ENCODE measurements at places on chromosomes 7 and 10.

DNA sequence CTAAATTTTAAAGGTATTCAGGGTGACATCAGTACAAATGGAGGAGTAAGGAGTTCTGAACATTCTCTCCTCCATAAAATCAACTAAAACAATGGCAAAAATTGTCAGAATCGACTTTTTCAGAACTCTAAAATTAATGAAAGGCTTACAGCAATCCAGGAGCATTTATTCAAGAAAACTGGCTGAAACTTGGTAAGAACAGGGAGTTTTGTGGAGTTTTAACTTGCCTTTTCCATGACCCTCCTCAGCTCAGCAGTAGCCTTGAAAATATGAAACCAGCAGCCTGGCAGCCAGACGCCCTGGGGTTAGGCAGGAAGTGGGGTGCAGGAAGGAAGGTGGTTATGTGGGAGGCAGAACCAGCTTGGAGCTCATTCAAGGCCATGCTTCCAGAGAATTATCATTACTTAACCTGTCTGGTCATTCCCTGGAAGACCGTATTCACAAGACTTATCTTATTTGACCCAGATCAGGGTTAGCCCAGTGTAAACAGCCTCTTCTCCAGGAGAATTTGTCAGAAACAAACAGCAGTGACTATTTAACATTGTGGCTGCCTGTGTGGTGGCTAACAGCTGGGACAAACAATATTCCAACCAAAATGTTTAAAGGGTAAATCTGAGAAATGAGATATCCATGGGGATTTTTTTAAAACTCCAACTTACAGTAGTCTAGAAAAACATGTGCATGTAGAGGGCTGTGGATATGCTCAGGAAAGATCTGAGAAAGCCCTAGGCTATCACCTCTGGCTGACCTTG lies 75.7 kb upstream of the MACROH2A2 start:
- no peaks in the 10 kb centered on the region for H3K27me3 ChIP-seq
- no peak overlapping the region for H3K4me3 ChIP-seq
- DNase-seq = no peak
- no peaks in the 10 kb centered on the region for H3K36me3 ChIP-seq
- H3K4me1 ChIP-seq = no peaks in the 10 kb centered on the region
- no peak overlapping the region for H3K27ac ChIP-seq

DNA sequence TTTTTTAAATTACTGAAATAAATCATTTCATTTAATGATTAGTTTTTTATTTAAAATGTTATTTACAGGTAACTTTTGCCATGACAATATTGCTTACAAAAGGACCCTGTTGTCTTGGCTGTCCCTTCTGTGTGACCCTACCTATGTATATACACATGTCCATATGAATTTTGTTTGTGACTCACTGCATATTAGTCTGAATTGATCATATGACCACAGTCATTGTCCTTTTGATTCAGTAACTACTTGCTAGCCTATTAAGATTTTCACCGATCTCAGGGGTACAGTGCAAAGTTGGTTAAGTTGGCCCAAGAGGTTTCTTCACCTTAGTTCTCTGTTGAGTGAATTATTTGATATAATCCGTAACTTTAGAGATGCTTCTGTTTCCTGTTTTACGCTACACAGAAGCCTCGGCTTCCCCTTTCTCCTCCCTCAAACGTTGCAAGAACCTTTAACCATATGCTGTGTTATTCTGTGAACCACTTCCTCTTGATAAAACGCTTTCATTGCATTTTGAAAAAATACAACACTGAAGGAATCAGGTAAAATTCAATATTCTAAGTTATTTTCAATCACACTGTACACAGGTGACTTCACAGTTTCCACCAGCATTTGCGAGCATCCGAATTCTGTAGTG lies 43.9 kb downstream of the APBB1IP start:
- H3K27ac ChIP-seq = no peak overlapping the region
- DNase-seq = no peak
- no peaks in the 10 kb centered on the region for H3K27me3 ChIP-seq

GRCh38 chr7:28180364-28181147 lies at the start of gene JAZF1:
Gene JAZF1, minus strand, starts transcription at chr7:28180795.
- H3K27ac ChIP-seq = peak within 1 kb of the TSS; percentile 91
- peak within 1 kb of the TSS; percentile 77 for H3K4me3 ChIP-seq
- DNase-seq = peak; percentile 79
- H3K27me3 ChIP-seq = no peaks in the 10 kb centered on the region
- H3K36me3 ChIP-seq = no peaks in the 10 kb centered on the region

DNA sequence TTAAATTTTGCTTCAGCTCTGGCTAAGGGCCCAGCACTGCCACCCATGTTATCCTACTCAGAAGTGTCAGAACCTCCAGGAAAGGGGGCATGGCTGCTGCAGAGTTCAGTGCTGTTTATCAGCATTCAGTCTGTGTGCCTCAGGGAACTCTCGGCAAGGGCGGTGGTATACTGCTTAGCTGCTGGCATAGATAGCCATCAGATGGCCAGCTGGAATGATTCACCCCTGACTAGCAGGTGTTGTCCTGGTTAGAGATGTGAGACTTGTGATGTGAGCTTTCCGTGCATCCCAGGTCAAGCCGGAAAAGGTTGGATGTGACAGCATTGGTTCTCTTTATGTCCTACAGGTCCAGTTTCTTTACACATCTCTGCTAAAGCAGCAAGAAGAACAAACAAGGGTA lies 22.1 kb downstream of the CEP55 start:
- peaks cover 8% of the 10 kb centered on the region for H3K36me3 ChIP-seq
- H3K4me1 ChIP-seq = peaks cover 7% of the 10 kb centered on the region
- no peaks in the 10 kb centered on the region for H3K27me3 ChIP-seq
- no peak overlapping the region for H3K4me3 ChIP-seq
- no peak for DNase-seq

- DNase-seq = no peak
- peak overlapping the region; percentile 73 for H3K4me3 ChIP-seq
- H3K4me1 ChIP-seq = peaks cover 5% of the 10 kb centered on the region
- peak overlapping the region; percentile 95 for H3K27ac ChIP-seq
- no peaks in the 10 kb centered on the region for H3K27me3 ChIP-seq
These were observed 1.4 kb downstream of the HPS1 start for GRCh38 chr10:98445200-98445812.

DNA sequence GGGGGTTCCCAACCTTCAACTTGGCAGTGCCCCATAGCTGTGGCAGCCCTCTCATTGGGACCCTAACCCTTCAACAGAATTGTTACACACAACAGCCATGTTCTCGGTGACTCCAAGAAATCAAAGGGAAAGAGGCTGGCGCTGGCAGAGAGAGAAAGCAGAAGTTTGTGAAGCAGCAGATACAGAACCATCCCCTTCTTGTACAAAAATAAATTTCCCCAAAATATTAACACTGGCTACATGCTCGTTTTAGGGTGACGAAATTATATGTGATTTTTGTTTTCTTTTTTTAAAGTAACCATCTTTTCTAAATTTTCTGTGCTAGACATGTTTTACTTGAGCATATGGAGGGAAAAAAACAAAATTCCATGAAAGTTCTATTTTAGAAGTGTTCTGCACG lies 45.2 kb upstream of the SAMD8 start:
- H3K36me3 ChIP-seq = no peaks in the 10 kb centered on the region

- H3K4me1 ChIP-seq = peaks cover 3% of the 10 kb centered on the region
- no peak overlapping the region for H3K4me3 ChIP-seq
- no peaks in the 10 kb centered on the region for H3K36me3 ChIP-seq
- H3K27ac ChIP-seq = no peak overlapping the region
- DNase-seq = no peak
These were observed 13.7 kb upstream of the PDLIM1 start for GRCh38 chr10:95304463-95304862.

- no peaks in the 10 kb centered on the region for H3K27me3 ChIP-seq
- no peaks in the 10 kb centered on the region for H3K4me1 ChIP-seq
- DNase-seq = no peak
- no peak overlapping the region for H3K27ac ChIP-seq
- H3K4me3 ChIP-seq = no peak overlapping the region
These were observed 175.1 kb upstream of the ADCY1 start for GRCh38 chr7:45399069-45399468.

DNA sequence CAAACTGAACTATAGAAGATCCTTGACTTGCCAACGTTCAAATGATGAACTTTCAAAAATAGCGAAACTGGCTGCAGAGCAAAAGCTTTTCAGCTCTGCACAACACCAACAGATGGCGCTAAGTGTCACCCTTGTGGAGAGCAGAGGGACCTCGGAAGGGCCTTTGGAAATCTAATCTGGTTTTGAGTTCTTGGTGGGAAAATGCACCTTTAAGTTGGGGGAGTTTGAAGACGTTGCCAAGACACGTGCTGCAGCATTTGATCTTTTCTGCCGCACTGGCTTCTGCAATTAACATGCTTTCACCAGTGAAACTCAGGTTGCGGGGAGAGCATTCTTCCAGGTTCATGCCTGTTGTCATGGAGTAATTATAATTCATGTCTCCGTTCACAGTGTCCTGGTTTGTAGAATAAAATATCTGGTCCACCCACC lies 26.3 kb upstream of the WDR11 start:
- no peak for DNase-seq
- no peaks in the 10 kb centered on the region for H3K4me1 ChIP-seq
- H3K4me3 ChIP-seq = no peak overlapping the region
- H3K27ac ChIP-seq = no peak overlapping the region
- H3K36me3 ChIP-seq = no peaks in the 10 kb centered on the region
- no peaks in the 10 kb centered on the region for H3K27me3 ChIP-seq

DNA sequence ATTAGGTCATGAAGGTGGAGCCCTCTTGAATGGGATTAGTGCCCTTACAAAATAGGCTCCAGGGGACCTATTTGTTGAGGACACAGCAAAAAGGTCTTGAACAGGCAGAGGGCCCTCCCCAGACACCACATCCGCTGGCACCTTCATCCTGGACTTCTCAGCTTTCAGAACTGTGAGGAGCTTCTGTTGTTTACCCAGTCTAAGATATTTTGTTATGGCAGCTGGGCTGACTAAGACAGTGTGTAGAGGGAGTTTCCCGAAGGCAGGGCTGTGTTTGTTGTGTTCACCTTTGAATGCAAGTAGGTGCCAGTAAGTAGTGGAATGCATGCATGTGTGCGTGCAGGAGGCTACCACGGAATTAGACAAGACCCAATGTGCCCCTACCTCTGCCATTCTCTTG lies 106.7 kb downstream of the PTPRE start:
- H3K36me3 ChIP-seq = no peaks in the 10 kb centered on the region
- H3K27ac ChIP-seq = no peak overlapping the region
- peaks cover 7% of the 10 kb centered on the region for H3K4me1 ChIP-seq
- no peak overlapping the region for H3K4me3 ChIP-seq

GRCh38 chr7:134234216-134234615 lies 82.5 kb downstream of the SLC35B4 start:
- no peaks in the 10 kb centered on the region for H3K4me1 ChIP-seq
- H3K27ac ChIP-seq = no peak overlapping the region
- DNase-seq = no peak
- H3K4me3 ChIP-seq = no peak overlapping the region
- no peaks in the 10 kb centered on the region for H3K27me3 ChIP-seq

- H3K27ac ChIP-seq = no peak overlapping the region
- no peak overlapping the region for H3K4me3 ChIP-seq
- DNase-seq = no peak
- H3K27me3 ChIP-seq = no peaks in the 10 kb centered on the region
These were observed 7.4 kb downstream of the PITRM1 start for GRCh38 chr10:3165196-3165595.

Measured in heart left ventricle (tissue), 16 donors.